Mesenteric fat pad (tissue), 1 donor: ENCODE measurements at places on chromosomes 7 and 10. TPM values are rescaled to one million over a fixed set of nuclear protein-coding genes. Genes with fewer than 3 reads are reported as not detected.

DNA sequence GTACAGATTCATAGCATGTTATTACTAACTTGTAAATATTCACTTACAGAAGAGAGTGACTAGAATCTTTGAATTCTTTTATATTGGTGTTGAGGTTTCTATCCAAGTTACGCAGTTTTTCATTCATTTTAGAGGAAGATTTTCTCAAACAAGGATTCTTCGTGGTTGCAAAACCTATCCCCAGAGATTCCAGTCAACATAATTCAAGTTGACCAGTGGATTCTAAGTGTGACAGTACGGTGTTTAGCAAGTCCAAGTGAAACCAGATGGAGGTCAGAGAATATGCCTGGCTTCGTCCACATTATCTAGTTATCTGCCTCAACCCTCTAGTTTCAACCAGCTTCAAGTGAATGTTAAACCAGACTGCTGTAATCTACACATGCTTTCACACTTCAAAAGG lies 131.9 kb downstream of the SDK1 start:
- no peak for DNase-seq

- no peak for DNase-seq
These were observed 179.2 kb upstream of the BET1 start for GRCh38 chr7:94183289-94183749.

DNA sequence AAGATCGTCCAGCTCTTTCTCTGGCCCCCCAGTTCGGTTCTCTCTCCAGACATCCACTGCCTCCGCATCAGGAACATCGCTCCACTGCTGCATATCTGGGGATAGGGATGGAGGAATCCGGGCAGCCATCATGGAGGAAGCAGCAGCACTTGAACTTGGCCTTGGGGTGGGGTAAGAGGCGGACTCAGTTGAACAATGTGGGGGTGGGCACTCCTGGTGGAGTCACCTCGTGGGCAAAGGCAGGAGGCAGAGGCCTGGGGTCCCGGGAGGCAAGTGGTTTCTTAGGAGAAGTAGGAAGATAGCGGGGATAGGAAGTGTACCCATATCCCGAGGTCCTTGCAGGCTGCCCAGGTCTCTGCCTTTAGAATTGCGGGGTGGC lies 98.3 kb downstream of the CHST15 start:
- DNase-seq: no peak

DNA sequence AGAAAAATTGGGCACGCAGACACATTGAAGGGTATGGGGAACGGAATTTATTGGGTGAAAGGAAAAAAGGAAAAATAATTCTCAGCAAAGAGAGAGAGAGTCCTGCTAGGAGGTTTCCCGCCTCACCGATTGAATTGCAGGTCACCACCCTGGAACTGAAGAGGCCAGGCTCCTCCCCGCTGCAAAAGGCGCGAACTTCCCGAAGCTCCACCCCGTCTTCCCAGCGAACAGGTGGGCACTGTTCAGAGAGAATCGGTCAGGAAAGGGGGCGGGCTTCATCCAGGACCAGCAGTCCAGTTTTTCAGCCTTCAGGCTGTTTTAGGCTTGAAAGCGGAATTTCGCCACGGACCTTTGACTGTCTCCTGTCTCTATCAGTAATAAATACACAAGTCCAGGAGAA lies 27.3 kb upstream of the CADPS2 start:
- DNase-seq: no peak

The METTL27 gene
- 1.7 TPM for total RNA-seq

The SLC29A4 gene
- total RNA-seq: 38.2 TPM

The H2BK1 gene
- total RNA-seq: not detected

The VAX1 gene
- not detected for total RNA-seq
